ENCODE measurements at places on chromosomes 11 and 22. TPM values are rescaled to one million over a fixed set of nuclear protein-coding genes. Genes with fewer than 3 reads are reported as not detected.

DNA sequence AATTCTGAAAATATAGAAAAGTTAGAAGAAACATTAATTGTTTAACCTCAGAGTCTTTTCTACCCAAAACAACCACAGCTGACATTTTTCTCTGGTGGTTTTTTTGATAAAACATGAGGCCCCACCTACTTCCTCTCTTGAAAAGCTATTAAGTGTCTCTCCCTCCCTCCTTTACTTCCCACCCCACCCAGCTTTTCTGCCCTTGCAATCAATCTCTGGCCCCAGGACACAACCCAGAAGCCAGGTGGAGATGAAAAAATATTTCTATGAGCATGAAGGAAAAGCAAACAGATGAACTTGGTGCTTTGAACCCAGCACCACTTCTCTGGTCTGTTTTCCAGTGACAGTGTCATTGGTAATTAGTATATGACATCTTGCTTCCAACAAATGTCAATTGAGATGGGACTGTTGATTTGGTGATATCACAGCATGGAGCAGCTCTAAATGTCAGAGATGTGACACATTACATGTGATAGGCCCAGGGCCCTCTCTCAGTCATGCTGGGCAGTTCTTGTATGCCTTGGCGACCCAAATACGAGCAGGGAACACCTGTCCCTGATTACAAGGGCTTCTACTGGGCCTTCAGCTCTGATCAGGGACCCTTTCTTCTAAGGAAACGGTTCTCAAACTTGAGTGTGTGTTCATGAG lies 23.9 kb upstream of the TMPRSS13 start:
- peaks cover 61% of the 10 kb centered on the region for H3K4me1 ChIP-seq
- H3K4me3 ChIP-seq = peak overlapping the region; percentile 39

DNA sequence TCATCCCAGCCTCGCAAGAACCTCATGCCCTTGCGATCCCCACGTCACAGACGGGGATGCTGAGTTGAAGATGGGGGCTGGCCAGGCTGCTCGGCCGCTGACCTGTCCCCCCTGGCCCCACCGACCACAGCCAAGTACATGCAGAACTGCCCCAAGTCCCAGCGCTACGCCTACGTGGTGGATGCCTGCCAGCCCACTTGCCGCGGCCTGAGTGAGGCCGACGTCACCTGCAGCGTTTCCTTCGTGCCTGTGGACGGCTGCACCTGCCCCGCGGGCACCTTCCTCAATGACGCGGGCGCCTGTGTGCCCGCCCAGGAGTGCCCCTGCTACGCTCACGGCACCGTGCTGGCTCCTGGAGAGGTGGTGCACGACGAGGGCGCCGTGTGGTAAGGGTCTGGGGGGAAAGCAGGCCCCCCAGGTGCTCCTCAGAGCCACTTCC lies 10.0 kb downstream of the MUC5B start:
- no peaks in the 10 kb centered on the region for H3K27me3 ChIP-seq
- no peaks in the 10 kb centered on the region for H3K4me1 ChIP-seq
- H3K27ac ChIP-seq = no peak overlapping the region

- peaks cover 13% of the 10 kb centered on the region for H3K36me3 ChIP-seq
- H3K27me3 ChIP-seq = no peaks in the 10 kb centered on the region
- no peak overlapping the region for H3K4me3 ChIP-seq
- DNase-seq = no peak
Measured at GRCh38 chr22:50504369-50505211, 2.9 kb downstream of the LMF2 start.

- H3K36me3 ChIP-seq = no peaks in the 10 kb centered on the region
- DNase-seq = peak; percentile 40
- peak overlapping the region; percentile 99 for H3K27ac ChIP-seq
- peak overlapping the region; percentile 16 for H3K4me3 ChIP-seq
Measured at GRCh38 chr22:20463324-20464095, 25.9 kb upstream of the SCARF2 start.

- H3K27ac ChIP-seq = no peak overlapping the region
- H3K4me3 ChIP-seq = no peak overlapping the region
Measured at GRCh38 chr22:40189997-40190396, 12.3 kb downstream of the TNRC6B start.

PARVG gene
- total RNA-seq = 153 TPM

All from T-cell (primary cell).